ENCODE measurements at places on chromosomes 16 and 17.

GRCh38 chr17:28112606-28113005 is 70.1 kb downstream of the NLK start:
- DNase-seq = no peak

DNA sequence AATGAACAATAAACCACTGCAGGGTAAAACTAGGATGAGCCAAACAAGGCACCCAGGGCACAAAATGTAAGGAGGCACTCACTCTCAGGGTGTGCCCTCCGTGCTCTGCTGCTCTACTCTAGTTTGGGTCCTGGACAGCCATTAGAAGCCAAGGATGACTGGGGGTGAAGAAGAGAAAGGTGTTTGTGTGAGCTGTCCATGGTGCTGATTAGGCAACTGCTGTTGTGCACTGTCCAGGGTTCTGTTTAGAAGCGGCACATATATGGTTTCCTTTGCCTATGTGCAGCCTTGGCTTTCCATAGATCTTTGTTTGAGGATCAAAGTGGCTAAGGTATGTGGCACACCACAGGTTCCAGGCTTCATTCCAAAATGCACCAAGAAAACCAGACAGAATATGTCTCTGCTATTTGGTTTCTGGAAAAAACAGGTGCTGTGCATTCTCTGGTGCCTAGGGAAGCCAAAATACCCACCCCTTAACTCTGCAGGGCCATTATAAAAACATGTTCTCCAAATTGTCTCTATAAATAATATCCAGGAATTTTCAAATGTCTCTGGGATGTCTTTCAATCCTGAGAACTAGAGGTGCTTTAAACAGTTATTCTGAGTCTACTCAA is 123.5 kb downstream of the CBLN1 start:
- peak; percentile 69 for DNase-seq

DNA sequence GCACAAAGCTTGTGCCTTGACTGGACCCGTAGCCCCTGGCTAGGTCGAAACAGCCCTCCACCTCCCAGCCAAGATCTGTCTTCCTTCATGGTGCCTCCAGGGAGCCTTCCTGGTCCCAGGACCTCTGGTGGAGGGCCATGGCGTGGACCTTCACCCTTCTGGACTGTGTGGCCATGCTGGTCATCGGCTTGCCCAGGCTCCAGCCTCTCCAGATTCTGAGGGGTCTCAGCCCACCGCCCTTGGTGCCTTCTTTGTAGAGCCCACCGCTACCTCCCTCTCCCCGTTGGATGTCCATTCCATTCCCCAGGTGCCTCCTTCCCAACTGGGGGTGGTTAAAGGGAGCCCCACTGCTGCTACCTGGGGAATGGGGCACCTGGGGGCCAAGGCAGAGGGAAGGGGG is 3.5 kb downstream of the CTRL start:
- no peak for DNase-seq

GRCh38 chr17:60652454-60653247 is 25.0 kb upstream of the BCAS3 start:
- no peak for DNase-seq

GRCh38 chr16:11089504-11090124 is 145.2 kb downstream of the CLEC16A start:
- DNase-seq = no peak

DNA sequence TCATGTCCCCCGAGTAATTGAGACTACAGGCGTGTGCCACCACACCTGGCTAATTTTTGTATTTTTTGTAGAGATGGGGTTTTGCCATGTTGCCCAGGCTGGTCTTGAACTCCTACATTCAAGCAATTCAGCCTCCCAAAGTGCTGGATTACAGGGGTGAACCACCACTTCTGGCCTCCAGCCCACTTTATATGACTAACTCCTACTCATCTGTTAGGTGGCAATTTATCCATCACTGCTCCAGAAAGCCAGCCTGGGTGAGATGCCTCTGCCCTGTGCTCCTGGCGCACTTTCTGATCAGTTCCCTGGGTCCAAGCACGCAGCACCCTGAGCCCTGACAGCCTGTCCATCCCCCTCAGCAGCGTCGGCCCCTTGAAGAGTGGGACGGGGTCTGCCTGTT is 29.4 kb downstream of the ADAM11 start:
- no peak for DNase-seq

DNA sequence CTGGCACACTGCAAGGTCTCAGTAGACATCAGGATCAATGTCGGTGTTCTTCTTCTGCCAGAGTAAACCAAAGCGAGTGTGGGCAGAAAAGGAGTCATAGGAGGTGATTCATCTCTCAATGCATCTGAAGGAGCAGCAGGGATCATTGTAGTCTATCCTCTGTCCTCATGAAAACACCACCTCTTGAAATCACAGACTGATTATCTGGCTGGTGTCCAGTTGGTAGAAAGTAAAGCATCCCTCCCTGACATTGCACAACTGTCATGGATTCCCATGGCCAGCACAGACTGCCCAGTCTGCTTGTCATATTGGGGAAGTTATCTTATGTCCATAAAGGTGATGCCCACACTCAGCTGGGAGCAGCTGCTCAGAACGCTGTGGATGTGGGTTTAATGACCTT is 74.1 kb downstream of the ABCC12 start:
- DNase-seq = no peak

DNA sequence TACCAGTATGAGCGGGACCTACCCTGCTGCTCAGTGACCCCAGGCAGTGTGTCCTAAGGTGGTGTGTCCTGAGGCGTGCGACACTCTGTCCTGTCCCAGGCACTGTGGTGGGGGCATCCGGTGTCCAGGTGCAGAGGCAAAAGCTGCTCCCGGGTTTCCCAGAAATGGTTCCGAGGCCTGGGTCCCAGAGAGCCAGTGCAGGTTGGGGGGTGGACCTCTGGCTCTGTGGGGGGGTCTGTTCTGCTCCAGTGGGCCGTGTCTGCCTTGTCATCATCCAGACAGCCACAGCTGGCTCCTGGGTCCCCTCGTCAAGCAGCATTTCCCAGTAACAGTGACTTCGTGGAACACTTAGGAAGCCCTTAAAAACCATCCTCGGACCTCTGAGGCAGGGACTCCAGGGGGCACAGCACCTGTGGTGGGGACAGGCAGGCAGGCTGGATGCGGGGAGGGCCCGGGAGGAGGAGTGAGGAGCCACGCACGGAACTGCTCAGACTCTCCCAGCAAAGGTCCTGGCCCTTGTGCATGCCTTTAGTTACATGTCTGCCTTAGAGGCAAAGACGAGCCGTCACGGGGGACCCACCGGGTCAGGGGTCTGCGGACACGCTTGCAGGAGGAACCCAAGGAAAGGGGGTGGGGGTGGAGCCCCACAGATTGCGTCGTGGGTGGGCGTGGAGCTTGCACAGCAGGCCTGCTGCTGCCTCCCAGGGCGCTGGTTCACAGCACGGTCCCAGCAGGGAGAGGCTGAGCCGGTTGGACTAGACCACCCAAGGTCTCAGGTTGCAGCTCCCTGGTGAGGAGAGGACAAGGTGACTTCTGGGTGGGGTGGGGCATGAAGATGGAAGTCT is 5.6 kb downstream of the SLC16A3 start:
- DNase-seq = no peak

DNA sequence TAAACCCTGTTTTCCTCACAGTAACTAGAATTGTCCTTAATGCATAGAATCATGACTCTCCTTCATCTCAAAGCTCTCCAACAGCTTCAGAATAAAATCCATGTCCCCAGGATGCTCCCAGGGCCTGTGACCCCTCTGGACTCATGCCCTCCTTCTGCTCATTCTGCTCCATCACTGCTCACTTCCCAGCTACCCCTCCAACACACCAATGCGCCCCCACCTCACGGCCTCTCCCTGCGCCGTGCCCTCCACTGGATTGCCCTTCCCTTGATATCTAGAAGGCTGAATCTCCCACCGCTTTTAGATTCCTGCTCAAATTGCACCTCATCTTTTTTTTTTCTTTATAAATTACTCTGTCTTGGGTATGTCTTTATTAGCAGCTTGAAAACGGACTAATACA is 12.6 kb upstream of the TMEM220 start:
- DNase-seq = no peak

GRCh38 chr16:177981-178667 is 1.6 kb downstream of the HBA1 start:
- DNase-seq = no peak

- DNase-seq = no peak
Measured at GRCh38 chr17:61484174-61484573, 32.0 kb downstream of the TBX4 start.

DNA sequence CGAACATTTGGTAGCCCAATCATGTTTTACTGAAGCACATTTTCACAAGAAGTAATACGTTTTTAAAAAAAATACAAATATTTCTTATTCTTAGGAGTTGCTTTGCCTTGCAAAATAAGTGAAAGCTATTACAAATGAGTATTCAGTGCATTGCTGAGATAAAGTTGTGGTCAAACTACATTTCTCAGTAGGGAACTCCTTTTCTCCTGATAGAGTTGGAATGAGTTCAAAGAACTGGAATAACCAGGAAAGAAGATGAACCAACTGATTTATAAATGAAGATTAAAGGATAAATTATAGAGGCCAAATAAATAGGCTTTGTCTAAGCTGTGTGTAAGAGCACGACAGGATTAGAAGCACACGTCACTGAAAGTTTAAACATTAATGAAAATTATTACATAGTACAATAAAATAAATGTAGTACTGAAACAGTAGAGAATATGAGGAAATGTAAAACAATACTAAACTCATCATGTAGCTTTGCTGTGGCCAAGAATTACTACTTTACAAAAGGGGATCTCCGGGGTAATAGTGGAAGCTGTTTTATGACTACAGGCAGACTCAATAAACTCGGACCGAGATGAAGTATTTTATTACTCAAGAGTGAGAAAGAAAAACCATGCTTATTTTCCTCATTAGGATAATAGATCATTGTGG is 73.6 kb downstream of the KCNJ2 start:
- no peak for DNase-seq

GRCh38 chr16:13896543-13897182 is 23.3 kb upstream of the ERCC4 start:
- no peak for DNase-seq

DNA sequence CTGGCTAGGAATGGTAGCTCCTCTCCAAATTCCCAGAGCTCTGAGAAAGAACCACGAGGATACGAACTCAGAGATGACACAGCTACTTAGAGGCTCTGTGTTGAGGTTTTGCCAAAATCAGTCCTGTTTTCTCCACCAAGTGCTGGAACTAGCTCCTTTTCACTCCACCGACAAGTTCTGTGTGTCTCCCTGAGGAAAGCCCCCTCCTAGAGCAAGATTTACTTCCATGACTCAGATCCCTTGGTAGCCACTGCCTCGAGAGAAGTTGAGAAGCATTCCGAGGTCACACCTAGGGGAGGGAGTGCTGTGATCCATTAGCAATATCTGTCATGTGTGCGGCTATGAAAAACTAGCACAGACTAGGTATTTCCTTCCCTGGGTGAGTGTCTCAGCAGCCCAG is 30.6 kb downstream of the IL21R start:
- DNase-seq = no peak

DNA sequence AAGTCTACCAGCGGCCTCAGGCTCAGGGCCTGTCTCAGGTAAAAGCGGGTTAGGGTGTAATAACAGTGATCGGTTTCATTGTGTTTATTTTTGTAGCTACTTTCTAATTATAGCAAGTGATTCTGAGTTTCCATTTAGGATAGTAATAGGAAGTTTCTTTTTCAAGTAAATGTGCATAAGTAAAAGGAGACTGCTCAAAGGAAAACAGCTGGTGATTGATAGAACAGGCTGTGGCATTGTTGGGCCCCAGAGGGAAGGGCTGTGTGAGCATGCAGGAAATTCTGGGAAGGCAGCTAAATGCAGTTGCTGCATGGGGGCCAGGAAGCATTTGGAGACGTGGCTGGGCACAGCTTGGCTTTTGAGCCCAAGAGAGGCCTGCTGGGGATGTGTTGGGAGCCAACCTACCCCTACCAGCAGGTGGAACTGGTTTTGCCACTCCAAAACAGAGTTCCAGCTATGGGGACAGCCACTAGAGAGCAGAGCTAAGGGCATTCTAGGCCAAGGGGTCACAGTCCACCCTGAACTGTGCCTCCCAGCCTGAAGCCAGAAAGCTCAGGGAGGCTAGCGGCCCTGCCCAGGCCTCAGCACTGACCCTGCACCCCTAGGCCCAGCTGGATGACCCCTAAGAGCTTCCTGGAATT is 12.6 kb downstream of the SNX20 start:
- no peak for DNase-seq

DNA sequence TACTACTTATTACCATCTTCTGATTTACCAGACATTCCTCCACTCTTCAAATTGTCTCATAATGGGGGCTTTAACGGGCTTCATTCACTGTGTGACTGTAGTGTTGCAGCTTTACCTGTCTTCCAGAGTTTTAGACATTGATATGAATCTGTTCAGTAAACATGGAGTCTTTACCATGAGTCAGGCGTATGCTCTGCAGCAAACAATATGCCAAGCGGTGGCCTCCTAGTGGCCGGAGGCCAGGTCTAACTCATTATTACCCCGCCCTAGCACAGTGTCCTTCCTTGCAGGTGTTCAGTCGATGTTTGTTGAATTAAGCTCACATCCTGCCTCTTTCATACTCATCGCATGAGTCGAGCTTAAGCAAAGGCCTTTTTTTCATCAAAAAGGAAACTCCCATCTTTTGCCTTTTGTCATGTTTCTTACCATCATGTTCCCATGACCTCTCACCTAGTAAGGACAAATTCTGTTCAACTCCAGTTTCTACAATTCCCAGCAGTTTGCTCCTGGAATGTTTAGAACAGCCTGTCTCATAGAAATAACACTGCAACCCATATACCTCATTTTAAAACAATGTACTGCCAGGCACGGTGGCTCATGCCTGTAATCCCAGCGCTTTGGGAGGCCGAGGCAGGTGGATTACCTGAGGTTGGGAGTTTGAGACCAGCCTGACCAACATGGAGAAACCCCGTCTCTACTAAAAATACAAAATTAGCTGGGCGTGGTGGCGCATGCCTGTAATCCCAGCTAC is 39.4 kb downstream of the TUBD1 start:
- no peak for DNase-seq

DNA sequence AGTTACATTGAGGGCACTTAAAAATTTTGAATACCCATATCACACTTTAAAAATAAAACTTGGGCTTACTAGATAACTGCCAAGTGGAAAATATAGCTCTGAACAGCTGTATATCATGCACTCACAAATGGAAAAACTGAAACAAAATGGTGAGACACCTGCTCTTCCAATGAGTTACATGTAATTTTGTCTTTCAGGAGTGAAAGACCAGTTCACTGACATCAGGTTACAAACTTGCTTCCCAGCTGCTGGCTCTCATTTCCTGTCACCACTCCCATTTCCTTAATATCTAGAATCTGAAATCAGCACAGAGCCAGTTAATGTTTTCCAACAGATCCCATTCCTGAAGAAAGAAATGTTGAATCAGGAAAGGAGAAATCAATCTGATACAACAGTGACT is 10.8 kb downstream of the CSNK2A2 start:
- no peak for DNase-seq

All from H1 (cell line).